ENCODE measurements at places on chromosomes 2 and 18. TPM values are rescaled to one million over a fixed set of nuclear protein-coding genes. Genes with fewer than 3 reads are reported as not detected.

IL1RL1 gene
- total RNA-seq: 0.84 TPM

IL36A gene
- total RNA-seq: not detected

RAB6C gene
- 0.24 TPM for total RNA-seq

IL36B gene
- not detected for total RNA-seq

LRATD1 gene
- total RNA-seq: 9.9 TPM

DNA sequence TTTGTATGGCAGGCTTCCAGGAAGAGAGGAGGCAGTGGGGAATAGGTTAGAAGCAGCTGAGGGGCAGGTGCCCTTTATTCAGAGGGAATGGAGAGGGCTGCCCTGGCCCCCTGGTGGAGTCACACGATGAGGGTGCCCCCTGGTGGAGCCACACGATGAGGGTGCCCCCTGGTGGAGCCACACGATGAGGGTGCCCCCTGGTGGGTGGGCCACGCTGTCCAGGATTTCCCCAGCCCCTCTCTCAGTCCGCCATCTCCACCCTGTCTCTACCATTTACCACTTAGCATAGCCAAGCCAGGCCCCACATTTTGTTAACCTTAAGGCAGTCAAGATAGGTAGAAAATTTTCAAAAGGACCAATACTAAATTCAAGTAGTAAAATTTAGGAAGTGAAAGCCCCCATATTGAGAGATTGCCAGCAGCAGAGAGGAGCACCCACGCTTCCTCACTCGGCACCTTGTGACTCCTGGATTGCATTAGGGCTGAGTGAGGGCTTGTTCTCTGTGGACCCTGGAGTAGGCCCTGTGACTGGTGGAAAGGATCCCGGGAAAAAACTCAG lies 10.4 kb upstream of the FAM228A start:
- peak; percentile 73 for DNase-seq

DNA sequence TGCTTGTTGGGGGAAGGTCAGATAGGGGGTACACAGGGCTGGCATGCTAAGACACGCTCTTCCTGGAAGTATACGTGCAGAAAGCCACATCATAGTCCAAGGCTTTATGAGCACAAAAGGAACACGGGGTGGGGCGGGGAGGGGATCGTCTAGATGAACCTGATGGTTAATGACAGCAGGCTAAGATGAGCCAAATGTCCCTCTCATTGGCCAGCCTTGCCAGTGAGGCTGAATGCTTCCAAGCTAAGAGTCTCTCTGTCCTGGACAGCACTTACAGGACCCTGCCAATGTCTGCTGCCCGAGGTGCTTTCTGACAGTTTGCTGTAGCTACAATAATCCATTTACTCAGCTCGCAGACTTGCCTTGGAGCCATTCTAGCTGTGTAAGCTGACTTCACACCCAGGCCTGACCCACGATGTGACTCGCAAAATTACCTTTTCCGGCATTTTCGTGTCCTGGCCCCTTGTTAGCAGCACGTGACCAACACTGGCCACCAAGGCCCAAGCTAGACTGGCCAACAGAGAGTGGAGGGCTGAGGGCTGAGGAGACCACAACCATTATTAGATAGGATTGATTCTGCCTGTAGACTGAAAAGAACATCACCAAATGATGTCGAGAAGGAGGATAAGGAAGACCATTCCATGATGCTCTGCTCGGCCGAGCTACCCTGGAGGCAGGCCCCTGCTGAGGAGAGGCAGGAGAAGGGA lies 84.2 kb downstream of the MALT1 start:
- no peak for DNase-seq

Data from endodermal cell (in vitro differentiated cells).